NCI-H2029 treated with DMSO at 0.1 percent for 48 hours (cell line): ENCODE measurements at places on chromosomes 6 and 20.

- no peak for DNase-seq
These were observed 1.5 kb upstream of the TNXB start for GRCh38 chr6:32110632-32111031.

GRCh38 chr6:105835373-105835772 lies 250.8 kb upstream of the PRDM1 start:
- no peak for DNase-seq

DNA sequence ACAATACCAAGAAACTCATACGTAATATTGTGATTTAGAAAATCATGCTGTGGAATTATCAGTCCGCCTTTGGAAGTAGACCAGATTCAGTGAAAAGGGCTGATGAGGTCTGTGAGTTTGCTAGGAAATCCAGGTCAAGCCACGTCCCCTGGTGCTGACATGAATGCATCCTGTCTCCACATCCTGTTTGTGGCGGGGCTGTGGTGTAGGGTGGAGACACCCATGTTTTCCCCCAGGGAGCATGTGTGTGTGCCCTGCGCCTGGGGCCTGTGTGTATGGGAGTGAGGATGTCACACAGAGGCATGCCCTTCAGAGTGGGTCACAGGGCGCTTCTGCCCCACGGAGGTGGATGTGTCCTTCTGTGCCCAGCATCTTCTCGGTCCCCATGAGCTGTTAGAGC lies 109.1 kb downstream of the SASH1 start:
- DNase-seq = no peak

GRCh38 chr6:118567974-118568373 lies 19.9 kb downstream of the PLN start:
- DNase-seq = no peak

DNA sequence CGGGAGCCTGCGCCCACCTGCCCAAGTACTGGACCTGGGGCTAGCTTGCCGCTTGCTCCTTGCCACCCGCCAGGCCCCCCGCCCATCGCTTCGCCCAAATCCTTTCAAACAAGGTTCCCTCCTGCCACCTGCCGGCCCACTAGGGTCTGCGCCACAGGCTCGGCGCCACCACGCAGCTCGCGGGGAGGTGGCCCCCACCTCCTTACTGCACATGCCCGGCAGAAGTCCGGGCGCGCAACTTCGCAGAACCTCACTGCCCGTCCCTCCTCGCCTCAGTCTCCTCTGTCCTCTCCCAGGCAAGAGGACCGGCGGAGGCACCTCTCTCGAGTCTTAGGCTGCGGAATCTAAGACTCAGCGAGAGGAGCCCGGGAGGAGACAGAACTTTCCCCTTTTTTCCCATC lies 11.2 kb downstream of the GNAS-AS1 start:
- DNase-seq = no peak

DNA sequence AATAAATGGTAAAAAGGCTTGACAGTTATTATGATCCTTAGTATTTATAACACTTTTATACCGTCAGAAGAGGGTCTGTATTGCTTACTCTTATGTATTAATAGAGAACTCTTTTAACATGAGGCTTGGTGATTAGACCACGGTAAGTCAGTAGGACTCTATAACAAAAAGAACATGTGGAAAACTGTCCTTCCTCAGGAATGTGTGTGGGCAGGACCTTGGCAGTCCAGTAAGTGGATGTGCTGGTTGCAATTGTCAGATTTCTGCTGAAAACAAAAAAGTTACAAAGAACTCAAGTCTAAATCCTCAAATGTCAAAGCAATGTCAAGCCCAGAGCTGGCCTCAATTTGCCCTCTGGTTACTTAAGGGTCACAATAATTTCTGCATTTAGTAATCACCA lies 81.1 kb downstream of the PLCG1 start:
- no peak for DNase-seq

- DNase-seq = no peak
These were observed 298.3 kb upstream of the SASH1 start for GRCh38 chr6:148044261-148044751.

- DNase-seq = no peak
These were observed 11.4 kb upstream of the IFNGR1 start for GRCh38 chr6:137230547-137230946.

- DNase-seq = peak; percentile 11
These were observed 438.4 kb upstream of the SPTLC3 start for GRCh38 chr20:12570371-12570770.

- no peak for DNase-seq
These were observed 622.8 kb downstream of the QKI start for GRCh38 chr6:164037171-164037870.

GRCh38 chr6:117143647-117144046 lies 121.7 kb upstream of the VGLL2 start:
- no peak for DNase-seq

DNA sequence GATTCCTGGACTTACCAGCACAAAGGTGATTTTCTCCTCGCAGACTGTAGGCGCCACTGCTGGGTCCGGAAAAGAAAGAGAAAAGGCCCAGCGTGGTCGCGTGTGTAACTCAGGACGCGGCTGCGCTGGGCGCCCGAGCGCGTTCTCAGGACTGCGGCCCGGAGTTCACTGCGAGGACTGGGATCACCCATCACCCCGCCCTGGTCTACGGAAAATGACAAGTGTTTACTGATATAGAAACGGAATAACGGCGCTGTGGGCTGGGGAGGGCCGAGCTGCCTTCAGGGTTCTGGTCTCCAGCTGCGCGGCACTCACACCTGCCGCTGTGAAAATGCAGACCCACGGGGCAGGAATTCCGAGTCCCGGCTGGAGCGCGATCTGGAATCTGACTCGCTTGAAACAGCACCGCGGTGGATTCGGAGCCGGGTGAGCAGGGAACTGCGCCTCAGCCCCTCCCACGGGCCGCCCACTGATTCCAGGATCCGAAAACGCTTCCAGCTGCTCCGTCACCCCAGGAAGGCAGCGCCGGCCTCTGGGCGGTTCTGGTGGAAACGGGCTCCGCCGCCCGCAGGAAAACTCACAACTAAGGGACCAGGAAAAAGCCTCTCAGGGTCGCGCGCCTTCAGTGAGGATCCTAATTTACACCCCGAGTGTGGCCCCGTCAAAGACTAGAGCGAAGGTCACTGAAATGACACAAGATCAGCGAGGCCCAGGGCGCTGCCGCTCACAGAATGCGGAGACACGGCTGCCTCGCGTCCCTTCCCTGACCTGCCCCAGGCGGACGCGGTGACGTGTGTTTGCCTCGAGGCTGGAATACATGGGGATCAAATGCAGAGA lies 34.5 kb downstream of the HLA-A start:
- peak; percentile 57 for DNase-seq

GRCh38 chr20:4102381-4102780 lies 87.0 kb upstream of the RNF24 start:
- no peak for DNase-seq

GRCh38 chr6:11096109-11096508 lies 2.5 kb downstream of the SMIM13 start:
- DNase-seq = no peak

DNA sequence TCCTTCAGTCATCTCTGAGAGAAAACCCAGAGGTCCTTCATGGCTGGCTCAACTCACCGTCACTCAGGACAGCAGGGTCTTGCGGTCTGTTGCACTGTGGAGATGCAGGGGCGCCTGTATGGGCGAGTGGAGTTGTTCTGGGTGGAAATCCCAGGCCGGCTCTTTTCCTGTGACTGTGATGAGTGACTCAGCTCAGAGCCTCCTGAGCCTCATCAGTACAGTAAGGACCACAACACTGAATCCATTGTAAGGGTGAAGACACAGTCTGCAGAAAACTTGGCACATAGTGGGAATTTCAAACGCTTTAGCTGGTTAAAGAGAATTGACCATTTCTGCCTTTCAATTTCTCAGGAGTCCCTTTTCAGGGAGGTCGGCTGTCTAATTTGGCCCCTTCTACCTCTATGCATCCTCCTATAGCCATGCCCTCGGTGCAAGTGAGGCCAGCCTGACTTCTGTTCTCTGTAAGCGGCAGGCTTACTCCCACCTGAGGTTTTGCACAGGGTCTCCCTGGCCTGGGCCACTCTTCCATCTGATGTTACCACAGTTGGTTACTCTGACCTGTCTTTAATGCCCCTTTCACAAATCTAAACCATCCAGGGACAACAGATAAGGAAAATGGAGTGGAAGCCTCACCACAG lies 35.5 kb upstream of the TBXT start:
- no peak for DNase-seq

- DNase-seq = no peak
These were observed 14.6 kb downstream of the CD40 start for GRCh38 chr20:46132705-46133120.

- no peak for DNase-seq
These were observed 59.7 kb downstream of the GPX5 start for GRCh38 chr6:28585335-28585734.

DNA sequence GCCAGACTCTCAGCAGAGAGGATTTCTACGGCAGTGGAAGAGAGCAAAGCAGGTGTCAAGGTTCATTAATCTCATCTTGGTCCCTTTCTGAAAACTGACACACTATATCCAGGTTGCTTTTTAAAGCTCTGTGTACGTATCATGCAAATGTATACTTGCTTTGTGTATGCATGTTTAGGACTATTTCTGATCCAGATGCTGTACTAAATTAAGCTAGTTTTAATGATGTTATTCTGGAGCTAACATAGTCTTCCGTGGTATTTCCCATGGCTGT lies 59.2 kb upstream of the SNX9 start:
- no peak for DNase-seq

DNA sequence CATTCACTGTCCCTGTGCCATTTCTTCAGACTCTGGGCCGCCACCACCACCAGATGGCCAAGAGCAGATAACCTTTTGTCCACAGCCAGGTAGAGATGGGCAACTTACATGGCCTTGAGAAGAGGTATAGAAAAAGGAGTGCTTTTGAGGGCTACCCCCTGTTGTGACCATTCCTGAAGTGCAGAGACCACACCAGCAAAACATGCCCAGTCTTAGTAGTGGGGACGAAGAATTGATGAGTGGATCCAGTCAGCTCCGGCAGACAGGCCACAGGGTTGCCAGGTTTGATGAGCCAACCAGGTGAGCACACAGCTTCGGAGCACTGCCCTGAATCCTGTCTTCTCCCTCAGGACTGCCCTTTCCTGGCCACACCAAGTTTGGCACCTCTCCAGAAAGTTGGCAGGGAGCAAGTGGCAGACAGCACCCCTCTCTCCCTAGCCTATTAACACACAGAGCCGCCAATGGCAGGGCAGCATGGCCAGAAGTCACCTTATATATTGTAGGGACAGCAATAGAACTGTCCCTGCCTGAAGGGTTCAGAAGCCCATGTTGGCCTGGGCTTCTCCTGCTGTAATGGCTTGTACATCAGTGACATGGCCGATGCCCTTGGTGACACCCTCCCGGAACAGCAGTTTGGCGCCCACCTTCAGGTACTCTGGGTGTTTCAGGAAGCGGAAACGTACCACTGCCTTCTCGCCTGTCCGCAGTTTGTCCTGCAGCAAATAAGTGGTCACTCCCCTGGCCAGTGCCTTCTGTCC lies 7.8 kb downstream of the GTPBP2 start:
- DNase-seq = no peak

DNA sequence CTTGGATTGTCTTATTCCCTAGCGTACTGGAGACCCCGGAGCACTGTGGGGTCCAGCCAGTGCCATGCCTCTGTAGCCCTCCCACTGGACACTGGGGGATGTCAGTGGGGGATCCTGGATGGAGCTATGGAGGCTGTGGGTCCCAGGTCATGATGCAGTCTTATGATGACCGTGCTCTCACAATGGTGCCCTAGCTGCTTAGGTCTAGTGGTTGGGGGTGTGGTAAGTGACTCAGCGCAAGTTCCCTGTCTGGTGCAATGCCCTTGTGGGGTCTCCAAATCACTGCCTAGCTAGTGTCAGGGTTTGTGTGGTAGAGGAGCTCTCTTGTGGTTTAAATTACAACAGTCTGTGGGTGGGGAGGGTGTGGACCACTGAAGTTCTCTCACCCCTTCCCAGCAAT lies 135.4 kb downstream of the CDC5L start:
- no peak for DNase-seq

- DNase-seq = no peak
These were observed 13.8 kb downstream of the UCKL1 start for GRCh38 chr20:63942250-63942951.
